Esophagus squamous epithelium (tissue), 5 donors: ENCODE measurements at places on chromosomes 4 and X. TPM values are rescaled to one million over a fixed set of nuclear protein-coding genes. Genes with fewer than 3 reads are reported as not detected.

The CD40LG gene
- 0.38 TPM for total RNA-seq

The HSFX2 gene
- total RNA-seq, result not detected

The TLL1 gene
- total RNA-seq, result 0.83 TPM

The GAB3 gene
- total RNA-seq, result 2.5 TPM

The MAGEA10 gene
- not detected for total RNA-seq

The RAB9B gene
- total RNA-seq, result 0.35 TPM

The CHIC1 gene
- total RNA-seq, result 1.8 TPM
